ENCODE measurements at places on chromosomes 2 and 18.

DNA sequence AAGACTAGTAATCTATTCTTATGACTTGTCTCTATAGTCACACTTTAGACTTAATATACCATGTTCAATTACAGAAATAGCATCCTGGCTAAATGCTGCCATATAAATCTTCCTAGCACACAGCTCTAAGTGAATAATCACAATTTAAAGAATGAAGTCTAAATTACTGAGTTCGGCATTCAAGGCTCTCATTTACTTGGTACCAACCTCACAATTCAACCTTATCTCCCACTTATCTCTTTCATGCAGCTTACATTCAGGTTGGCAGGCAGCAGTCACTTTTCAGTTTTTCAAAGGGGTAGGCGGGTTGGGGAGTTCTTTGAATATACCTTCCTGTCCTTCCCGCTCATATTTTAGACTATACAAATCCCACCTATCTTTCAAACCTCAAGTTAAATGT is 1.5 kb downstream of the MMADHC start:
- no peak for DNase-seq

GRCh38 chr2:30764021-30764800 is 43.0 kb downstream of the CAPN13 start:
- DNase-seq: no peak

DNA sequence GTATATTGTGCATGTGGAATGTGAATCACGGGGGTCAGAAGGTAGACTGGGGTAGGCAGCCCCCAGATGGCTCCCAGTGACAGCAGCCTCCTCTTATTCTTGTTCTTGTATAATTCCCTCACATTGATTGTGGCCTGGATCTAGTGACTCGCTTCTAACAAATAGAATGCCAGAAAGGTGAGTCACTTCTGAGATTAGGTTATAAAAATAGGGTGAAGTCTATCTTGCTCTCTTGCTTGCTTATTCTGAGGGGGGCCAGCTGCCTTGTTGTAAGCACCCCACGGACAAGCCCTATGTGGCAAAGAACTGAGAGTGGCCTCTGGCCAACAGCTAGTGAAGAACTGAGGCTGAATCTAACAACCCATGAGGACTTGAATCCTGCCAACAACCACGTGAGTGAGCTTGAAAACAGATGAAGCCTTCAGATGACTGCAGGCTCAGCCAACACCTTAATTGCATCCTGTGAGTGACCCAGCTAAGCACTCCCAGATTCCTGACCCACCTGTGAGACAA is 15.6 kb upstream of the RMND5A start:
- no peak for DNase-seq

DNA sequence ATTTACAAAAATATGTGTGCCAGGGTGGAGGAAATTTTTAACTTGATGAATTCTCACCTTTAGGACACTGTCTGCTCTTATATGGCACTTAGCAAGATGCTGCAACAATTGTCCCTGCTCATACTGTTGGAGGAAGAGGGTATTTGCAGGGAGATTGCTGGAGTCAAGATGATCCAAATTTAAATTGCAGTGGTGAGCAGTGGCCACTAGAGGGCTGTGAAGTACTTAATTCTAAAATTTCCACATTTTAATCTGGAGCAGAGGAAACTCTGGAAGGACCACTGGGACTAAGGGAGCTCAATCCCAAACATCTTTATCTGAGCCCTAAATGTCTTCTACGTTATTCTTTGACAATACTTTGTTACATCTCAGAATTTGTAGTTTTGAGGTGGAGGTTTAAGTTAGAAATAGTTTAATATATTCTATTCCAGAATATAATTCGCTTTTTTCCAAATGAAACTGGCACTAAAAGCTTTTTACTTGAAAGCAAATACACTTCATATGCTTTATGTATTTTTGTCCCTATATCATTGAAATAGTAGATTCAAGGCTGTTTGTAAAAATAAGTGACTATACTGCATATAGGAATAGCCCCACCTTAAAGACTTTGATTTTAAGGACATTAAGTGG is 33.0 kb upstream of the PTH2R start:
- no peak for DNase-seq

- DNase-seq: no peak
Observed at GRCh38 chr2:188047735-188048134, 243.9 kb upstream of the GULP1 start.
